ENCODE measurements at places on chromosomes 5 and 9. TPM values are rescaled to one million over a fixed set of nuclear protein-coding genes. Genes with fewer than 3 reads are reported as not detected.
A peak's percentile ranks its signal among the peaks of the same experiment; 100 is the strongest.

- DNase-seq, result no peak
- no peaks in the 10 kb centered on the region for H3K27me3 ChIP-seq
- H3K36me3 ChIP-seq, result no peaks in the 10 kb centered on the region
- H3K4me3 ChIP-seq, result no peak overlapping the region
- no peak overlapping the region for H3K27ac ChIP-seq
- H3K4me1 ChIP-seq, result peaks cover 6% of the 10 kb centered on the region
These were observed 47.5 kb downstream of the UBE2QL1 start for GRCh38 chr5:6496207-6496584.

DNA sequence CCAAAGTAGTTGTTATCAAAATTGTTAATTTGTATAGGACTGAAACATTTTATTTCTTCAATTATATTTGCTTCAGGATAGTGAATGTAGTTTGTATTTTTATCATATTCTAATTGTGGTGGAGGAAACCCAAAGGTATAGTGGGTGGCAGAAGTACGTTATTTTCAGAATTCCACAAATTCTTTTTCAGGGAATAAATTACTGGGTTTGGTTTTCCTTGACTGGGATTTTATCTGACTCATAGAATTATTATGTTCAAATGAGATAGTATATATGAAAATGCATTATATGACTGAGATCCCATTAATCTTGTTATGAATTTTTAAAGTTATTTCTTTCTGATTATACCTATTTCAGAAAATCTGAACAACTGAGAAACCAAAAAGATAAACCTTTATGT is 73.7 kb downstream of the VPS13A start:
- H3K36me3 ChIP-seq, result no peaks in the 10 kb centered on the region
- no peak overlapping the region for H3K27ac ChIP-seq
- H3K4me1 ChIP-seq, result peaks cover 20% of the 10 kb centered on the region
- no peak for DNase-seq
- no peaks in the 10 kb centered on the region for H3K27me3 ChIP-seq

- H3K27me3 ChIP-seq, result peaks cover 44% of the 10 kb centered on the region
- no peak overlapping the region for H3K4me3 ChIP-seq
- H3K36me3 ChIP-seq, result no peaks in the 10 kb centered on the region
These were observed 1920.3 kb upstream of the WWC1 start for GRCh38 chr5:166370928-166371690.

The ST6GALNAC4 gene
- total RNA-seq, result 35.3 TPM

- H3K27ac ChIP-seq, result no peak within 1 kb of the TSS
- H3K4me1 ChIP-seq, result peaks cover 8% of the 10 kb centered on the region
- no peaks in the 10 kb centered on the region for H3K36me3 ChIP-seq
- peak within 1 kb of the TSS; percentile 63 for H3K4me3 ChIP-seq
- peak; percentile 57 for DNase-seq
- H3K27me3 ChIP-seq, result peaks cover 69% of the 10 kb centered on the region
These were observed at the start of gene PHF24 for GRCh38 chr9:34957492-34958410. Gene PHF24, plus strand, starts transcription at chr9:34958285. Its CDS starts 13,014 bp downstream, at chr9:34971299.

GRCh38 chr5:150349681-150350275 is 7.7 kb upstream of the TCOF1 start:
- no peak overlapping the region for H3K4me3 ChIP-seq
- no peaks in the 10 kb centered on the region for H3K27me3 ChIP-seq
- H3K27ac ChIP-seq, result no peak overlapping the region
- no peak for DNase-seq

The SLC1A3 gene
- 27.2 TPM for total RNA-seq

DNA sequence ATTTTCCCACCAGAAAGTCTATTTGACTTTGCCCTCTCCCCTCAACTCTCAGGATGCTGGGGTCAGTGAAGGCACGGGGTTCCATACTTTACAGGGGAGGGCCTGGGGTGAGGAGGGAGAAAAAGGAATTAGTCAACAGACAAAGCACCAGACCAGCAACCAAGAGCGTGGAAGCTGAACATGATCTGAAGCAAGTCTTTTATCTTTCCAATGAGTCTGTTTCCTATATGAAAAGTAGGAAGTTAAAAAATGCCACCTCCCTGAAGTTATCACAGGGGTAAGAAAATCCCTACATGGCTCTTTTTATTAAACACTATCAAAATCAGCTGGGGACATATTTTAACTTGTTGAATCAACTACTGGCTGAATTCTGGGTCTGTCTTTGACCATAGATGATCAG is 337.0 kb downstream of the TRPM3 start:
- no peak overlapping the region for H3K4me3 ChIP-seq
- H3K27me3 ChIP-seq, result no peaks in the 10 kb centered on the region
- H3K36me3 ChIP-seq, result no peaks in the 10 kb centered on the region
- DNase-seq, result no peak
- H3K27ac ChIP-seq, result no peak overlapping the region
- H3K4me1 ChIP-seq, result no peaks in the 10 kb centered on the region

GRCh38 chr9:10208691-10209069 is 404.1 kb downstream of the PTPRD start:
- H3K36me3 ChIP-seq, result no peaks in the 10 kb centered on the region
- DNase-seq, result no peak
- no peaks in the 10 kb centered on the region for H3K4me1 ChIP-seq
- H3K27me3 ChIP-seq, result no peaks in the 10 kb centered on the region
- no peak overlapping the region for H3K27ac ChIP-seq
- H3K4me3 ChIP-seq, result peak overlapping the region; percentile 43

DNA sequence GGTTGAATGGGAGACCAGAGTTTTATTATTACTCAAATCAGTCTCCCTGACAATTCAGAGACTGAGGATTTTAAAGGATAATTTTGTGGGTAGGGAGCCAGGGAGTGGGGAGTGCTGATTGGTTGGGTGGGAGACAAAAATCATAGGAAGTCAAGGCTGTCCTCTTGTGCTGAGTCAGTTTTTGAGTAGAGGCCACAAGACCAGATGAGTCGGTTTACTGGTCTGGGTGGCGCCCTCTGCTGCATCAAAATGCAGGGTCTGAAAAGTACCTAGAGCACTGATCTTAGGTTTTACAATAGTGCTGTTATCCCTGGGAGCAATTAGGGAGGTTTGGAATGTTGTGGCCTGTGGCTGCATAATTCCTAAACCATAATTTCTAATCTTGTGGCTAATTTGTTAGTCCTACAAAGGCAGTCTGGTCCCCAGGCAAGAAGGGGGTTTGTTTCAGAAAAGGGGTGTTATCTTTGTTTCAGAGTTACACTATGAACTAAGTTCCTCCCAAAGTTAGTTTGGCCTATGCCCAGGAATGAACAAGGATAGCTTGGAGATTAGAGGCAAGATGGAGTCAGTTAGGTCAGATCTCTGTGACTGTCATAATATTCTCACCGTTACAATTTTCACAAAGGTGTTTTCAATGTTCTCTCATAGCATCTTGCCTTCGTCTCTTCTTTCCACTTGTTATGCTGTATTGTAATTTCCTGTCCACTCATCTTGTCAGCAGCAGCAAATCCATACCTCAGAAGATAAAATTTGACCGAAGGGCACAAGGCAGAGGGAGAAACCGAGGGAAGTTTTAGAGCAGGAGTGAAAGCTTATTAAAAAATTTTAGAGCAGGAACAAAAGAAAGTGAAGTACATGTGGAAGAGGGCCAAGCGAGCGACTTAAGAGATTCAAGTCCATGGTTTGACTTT is 59.2 kb upstream of the CLINT1 start:
- peak; percentile 86 for DNase-seq
- peaks cover 38% of the 10 kb centered on the region for H3K4me1 ChIP-seq
- H3K4me3 ChIP-seq, result no peak overlapping the region

The C9 gene
- not detected for total RNA-seq

The WNT8A gene
- total RNA-seq, result not detected

DNA sequence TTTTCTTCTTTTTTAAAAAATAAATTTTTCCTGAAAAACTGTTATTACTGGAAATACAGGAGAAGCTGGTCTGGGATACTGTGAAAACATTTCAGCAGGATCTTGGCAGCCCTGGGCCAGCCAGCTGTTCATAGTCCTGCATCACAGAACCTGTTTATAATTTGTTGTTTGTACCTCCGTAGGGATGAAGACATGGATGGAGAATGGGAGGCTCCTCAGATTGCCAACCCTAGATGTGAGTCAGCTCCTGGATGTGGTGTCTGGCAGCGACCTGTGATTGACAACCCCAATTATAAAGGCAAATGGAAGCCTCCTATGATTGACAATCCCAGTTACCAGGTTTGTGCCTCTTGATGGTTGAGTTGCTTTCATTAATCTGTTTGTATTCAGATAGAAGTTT is 12.4 kb upstream of the MAML1 start:
- no peaks in the 10 kb centered on the region for H3K27me3 ChIP-seq
- H3K27ac ChIP-seq, result no peak overlapping the region
- peaks cover 95% of the 10 kb centered on the region for H3K36me3 ChIP-seq
- H3K4me1 ChIP-seq, result no peaks in the 10 kb centered on the region

DNA sequence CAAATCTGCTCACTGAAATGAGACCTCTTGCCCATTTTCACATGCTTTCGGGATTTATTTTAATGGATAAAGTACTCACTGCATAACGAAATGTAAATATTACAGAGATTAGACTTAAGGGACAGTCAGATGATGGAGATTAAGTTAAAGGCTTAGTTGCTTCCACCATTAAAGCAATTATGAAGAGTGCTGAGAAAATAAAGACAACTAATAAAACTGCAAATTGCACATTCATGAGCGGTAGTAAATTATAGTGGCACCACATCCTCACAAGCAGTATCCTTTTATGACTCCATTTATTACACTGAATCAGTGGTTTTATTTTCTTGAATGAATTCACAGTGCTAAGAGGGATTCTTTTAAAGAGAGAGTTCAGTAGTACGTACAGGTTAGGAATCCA is 76.2 kb upstream of the TMED7 start:
- no peaks in the 10 kb centered on the region for H3K4me1 ChIP-seq
- no peak for DNase-seq
- no peaks in the 10 kb centered on the region for H3K36me3 ChIP-seq
- H3K27ac ChIP-seq, result no peak overlapping the region
- no peaks in the 10 kb centered on the region for H3K27me3 ChIP-seq

The TYRP1 gene
- not detected for total RNA-seq

DNA sequence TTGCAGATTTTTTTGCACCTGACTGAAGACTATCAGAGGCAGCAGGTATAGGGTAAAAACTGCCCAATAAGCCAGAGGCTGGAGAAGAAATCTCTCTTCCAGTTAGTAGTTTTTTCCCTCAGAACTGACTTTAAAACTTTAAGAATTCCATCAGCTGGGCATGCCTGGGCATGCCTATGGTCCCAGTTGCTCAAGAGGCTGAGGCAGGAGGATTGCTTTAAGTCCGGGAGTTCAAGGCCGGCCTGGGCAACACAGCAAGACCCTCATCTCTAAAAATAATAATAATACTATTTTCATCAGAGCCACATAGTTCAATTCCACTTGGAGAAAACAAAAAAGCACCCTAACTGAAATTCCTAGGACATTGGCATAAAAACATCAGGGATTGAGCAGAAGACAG is 30.3 kb downstream of the SUSD1 start:
- 0 out of 2 replicates have a peak, but pooled peaks cover 3% of the 10 kb centered on the region for H3K4me1 ChIP-seq
- H3K36me3 ChIP-seq, result no peaks in the 10 kb centered on the region
- H3K4me3 ChIP-seq, result no peak overlapping the region
- peak overlapping the region; percentile 58 for H3K27ac ChIP-seq

The PCDHA9 gene
- 3.3 TPM for total RNA-seq

- H3K27me3 ChIP-seq, result no peaks in the 10 kb centered on the region
- H3K4me3 ChIP-seq, result no peak overlapping the region
- H3K27ac ChIP-seq, result no peak overlapping the region
- 0 out of 2 replicates have a peak, but pooled peaks cover 3% of the 10 kb centered on the region for H3K36me3 ChIP-seq
- H3K4me1 ChIP-seq, result peaks cover 8% of the 10 kb centered on the region
- no peak for DNase-seq
These were observed 268.6 kb upstream of the CLINT1 start for GRCh38 chr5:158127536-158127935.

GRCh38 chr5:82147860-82148573 is 130.1 kb downstream of the RPS23 start:
- DNase-seq, result no peak
- no peak overlapping the region for H3K4me3 ChIP-seq
- no peaks in the 10 kb centered on the region for H3K36me3 ChIP-seq
- peaks cover 7% of the 10 kb centered on the region for H3K4me1 ChIP-seq
- H3K27ac ChIP-seq, result no peak overlapping the region

- no peaks in the 10 kb centered on the region for H3K4me1 ChIP-seq
- no peaks in the 10 kb centered on the region for H3K27me3 ChIP-seq
- no peak overlapping the region for H3K4me3 ChIP-seq
- DNase-seq, result no peak
These were observed 103.3 kb upstream of the FSTL4 start for GRCh38 chr5:133715616-133716015.

GRCh38 chr5:152374711-152375275 is 30.3 kb downstream of the NMUR2 start:
- H3K36me3 ChIP-seq, result no peaks in the 10 kb centered on the region
- H3K27me3 ChIP-seq, result no peaks in the 10 kb centered on the region
- no peak overlapping the region for H3K27ac ChIP-seq
- no peak overlapping the region for H3K4me3 ChIP-seq

The CARD6 gene
- 0.23 TPM for total RNA-seq

DNA sequence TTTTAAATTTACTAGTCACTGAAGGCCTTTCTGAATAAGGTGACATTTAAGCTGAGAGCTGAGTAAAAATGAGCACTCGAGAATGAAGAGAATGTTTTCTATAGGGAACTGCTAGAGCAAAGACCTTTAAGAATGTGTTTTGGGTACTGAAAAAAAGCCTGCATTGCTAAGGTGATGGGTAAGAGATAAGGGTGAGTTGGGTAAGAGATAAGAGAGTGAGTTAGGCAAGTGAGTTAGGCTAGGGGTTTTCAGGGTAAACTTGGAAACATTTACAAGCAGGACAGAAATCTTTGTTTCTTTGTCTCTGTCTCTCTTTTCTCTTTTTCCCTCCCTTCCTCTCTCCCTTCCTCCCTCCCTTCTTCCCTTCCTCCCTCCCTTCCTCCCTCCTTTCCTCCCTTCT is 5.6 kb downstream of the RAD23B start:
- H3K27ac ChIP-seq, result peak overlapping the region; percentile 3
- no peaks in the 10 kb centered on the region for H3K36me3 ChIP-seq
- peak; percentile 38 for DNase-seq
- no peaks in the 10 kb centered on the region for H3K27me3 ChIP-seq
- H3K4me1 ChIP-seq, result peaks cover 76% of the 10 kb centered on the region

DNA sequence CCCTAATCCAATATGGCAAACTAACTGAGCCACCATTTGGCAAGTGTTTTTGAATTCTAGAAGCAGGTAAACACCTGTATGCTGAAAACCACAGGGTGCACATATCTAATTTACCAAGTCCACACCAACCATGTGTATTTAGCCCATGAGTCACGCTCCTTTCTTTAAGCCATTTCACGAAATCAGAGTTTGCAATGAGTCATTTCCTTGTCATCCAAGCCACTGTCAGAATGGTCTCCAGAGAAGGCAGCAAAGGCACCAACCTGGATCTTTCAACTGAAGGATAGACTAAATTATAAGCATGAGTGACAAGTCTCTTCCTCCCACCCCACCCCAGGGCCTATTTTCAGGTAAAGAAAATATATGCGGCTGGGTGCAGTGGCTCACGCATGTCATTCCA is 110.0 kb downstream of the PAX5 start:
- no peak for DNase-seq
- H3K36me3 ChIP-seq, result no peaks in the 10 kb centered on the region
- no peaks in the 10 kb centered on the region for H3K4me1 ChIP-seq
- no peak overlapping the region for H3K4me3 ChIP-seq
- no peaks in the 10 kb centered on the region for H3K27me3 ChIP-seq

The TSLP gene
- 0.35 TPM for total RNA-seq
